ENCODE measurements at places on chromosomes 5 and 9.
A peak's percentile ranks its signal among the peaks of the same experiment; 100 is the strongest.

DNA sequence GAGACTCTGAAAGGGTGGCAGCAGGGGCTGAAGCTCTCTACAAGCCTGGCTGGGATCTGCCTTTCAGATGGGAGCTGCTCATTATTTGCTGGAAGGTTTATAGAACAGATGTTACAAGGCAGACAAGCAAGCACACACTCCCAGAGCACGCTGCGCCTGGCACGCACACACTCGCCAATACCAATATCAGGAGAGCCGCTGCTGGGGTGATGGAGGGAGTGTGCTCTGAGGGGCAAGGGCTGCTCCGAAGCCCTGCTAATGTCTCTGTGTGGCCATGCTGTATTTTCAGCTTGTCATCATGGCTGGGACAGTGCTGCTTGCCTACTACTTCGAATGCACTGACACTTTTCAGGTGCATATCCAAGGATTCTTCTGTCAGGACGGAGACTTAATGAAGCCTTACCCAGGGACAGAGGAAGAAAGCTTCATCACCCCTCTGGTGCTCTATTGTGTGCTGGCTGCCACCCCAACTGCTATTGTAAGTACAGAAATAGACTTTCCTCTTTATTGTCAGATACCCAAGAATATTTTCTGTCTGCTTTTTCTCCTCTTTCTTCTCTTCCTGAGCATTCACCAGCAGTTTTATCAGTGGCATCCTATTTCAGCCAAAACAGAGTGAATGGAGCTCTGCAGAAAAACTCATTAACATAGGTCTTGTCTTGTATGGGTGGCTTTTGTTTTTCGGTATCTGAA, 115.1 kb downstream of the BAAT start:
- no peak for DNase-seq

GRCh38 chr5:111744455-111744854, 12.5 kb downstream of the NREP start:
- DNase-seq = no peak

GRCh38 chr9:70020217-70020616, 23.4 kb upstream of the MAMDC2 start:
- no peak for DNase-seq

- DNase-seq = no peak
Observed at GRCh38 chr5:8185852-8186251, 316.9 kb downstream of the MTRR start.

- DNase-seq = no peak
Observed at GRCh38 chr9:1170918-1171317, 120.8 kb downstream of the DMRT2 start.

GRCh38 chr5:147687118-147687517, 95.4 kb downstream of the JAKMIP2 start:
- DNase-seq = no peak

GRCh38 chr5:126780165-126780827, 3.4 kb downstream of the LMNB1 start:
- peak; percentile 73 for DNase-seq

DNA sequence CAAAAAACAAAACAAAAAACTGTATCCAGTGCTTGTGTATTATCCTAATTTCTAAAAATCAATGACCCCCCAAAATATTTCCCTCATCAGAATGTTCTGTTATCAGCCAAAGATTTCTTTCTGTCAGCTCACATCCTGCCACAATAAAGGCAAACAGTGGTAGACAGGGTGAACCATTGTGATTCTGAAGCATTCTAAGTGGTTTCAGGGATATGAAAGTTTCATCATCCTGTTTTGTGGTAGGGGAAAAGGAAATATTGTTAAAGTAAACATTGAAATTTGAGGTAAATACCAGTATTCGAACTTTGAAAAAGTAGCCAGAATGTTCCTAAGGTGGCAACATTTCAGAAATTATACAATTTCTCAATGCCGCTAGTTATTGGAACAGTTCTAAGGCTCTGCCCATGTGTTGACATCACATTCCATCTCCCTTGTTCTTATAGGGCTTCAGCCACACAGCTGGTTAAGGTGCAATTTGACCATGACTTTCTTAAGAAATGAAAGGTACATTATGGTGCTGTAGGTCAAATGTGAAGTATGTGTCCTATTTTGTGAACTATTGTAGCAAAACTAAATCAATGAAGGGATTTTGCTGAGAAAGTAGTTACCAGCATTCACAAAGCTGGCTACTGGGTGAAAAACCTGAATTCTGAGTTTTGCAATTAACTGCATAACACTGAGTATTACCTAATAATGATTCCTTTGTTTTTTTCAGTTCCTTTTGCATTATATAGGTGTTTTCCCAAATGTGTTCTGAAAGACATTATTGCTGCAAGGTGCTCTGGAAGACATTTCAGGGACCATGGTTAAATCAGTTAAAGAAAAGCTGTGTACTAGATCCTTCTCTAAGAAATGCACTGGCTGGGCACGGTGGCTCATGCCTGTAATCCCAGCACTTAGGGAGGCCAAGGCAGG, 107.6 kb upstream of the RASGRF2 start:
- DNase-seq = no peak

DNA sequence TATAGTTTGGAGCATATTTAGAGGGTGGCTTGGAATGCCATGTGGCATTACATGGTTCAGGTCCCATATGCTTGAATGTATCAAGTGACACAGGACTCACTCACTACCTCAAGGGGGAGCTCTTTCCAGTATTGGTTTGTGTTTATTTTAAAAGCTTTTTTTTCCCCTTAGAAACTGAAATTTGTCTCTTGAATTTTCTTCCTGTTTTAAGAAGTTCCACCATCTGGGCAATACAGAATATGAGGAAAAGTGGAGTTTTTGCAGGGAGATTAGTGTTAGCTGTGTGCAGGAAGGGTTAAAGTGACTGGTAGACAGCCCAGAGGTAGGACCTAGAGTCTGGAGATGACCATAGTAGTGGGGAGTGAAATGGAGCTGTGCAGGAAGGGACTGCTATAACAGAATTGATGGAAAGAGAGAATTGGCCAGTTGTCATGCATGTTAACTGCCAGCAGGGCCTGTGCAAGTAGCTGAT, 36.6 kb downstream of the CTNNA1 start:
- peak; percentile 55 for DNase-seq

DNA sequence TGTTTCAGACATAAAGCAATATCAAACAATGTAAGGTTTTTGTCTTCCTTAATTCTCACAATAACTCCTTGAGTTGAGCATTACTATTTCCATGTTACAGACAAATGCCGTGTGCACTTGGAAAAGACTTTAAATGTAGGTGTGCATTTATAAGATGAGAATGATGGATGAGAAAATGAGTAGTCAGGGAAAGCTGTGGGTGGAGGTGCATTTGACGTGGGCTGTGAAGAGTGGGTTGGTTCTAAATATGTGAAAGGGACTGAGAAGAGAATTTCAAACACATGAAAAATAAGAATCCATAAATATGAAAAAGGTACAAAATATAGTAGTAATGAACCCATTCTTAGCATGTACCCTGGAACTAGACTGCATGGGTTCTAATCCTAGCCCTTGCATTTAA, 171.6 kb upstream of the PPP2R2B start:
- no peak for DNase-seq

DNA sequence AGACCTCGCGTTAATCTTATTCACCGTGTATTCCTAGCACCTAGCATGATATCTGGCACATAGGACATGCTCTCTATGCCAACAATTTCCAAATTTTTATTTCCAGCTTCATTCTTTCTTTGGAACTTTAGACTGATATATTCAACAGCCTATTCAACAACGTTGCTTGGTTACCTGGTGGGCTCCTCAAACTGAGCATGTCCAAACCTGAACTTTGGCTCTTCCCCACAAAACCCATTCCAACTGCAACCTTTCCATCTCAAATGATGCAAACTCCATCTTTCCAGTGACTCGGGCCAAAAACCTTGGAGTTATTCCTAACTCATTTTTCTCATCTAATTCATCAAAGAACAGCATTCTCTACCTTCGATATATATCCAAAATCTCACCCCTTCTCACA, 525.2 kb downstream of the AGTPBP1 start:
- no peak for DNase-seq

GRCh38 chr5:157308836-157309465, 43.0 kb downstream of the CYFIP2 start:
- DNase-seq = no peak

DNA sequence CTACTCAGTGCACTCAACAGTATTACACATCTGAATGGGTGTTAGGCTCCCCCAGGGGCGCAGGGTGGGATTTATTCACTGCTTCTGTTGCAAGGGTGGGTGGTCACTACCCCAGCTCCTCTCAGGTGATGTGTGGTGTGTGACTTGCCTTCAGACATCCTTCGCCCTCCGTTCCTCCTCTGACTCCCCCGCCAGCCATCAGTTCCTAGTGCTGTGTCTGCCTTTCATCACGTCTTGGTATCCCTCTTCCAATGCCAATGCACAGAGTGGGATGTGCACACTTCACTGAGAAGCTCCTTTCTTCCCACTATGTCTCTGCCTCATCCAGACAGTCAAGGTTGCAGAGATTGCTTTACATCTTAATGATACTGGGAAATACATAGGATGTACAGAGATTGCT, 79.4 kb downstream of the SLIT3 start:
- DNase-seq = no peak

DNA sequence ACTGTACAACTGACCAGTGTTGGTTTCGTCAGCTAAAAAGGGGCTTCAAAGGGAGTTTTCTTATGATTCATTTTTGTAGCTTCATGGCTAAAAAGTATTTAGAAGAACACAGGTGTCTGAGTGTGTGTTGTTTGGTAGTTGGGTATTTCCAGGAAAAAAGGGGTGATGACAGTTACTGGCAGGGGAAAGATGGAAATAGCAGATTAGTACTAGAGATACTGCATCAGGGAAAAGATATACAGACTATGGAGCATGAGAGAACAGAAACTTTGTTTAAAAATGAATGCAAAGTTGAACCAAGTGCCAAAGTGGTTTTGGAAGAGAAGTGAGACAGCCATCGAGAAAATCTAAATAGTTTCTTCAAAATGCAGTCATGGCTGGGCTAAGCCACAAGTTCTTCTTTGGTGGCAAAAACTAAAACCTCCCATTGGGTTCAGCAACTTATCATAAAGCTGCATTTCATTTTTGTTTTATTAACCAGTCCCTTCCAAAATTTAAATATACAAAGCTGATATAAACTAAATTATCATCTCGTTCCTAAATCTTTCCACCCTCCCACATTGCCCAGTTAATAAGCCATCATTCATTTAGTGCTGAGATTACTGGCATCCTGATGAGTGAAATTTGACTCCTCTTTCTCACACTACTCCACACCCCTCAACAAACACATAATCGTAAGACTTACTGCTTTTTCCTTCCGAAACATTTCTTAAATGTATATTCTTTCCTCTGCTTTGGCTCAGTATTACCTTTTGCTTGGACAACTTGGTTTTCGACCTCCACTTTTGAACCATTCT, 33.5 kb downstream of the ELL2 start:
- no peak for DNase-seq

GRCh38 chr9:118624608-118625007, 744.6 kb downstream of the BRINP1 start:
- DNase-seq = no peak

GRCh38 chr9:16540743-16541613, 329.5 kb downstream of the BNC2 start:
- DNase-seq = no peak

- DNase-seq = no peak
Observed at GRCh38 chr9:132730054-132731033, 60.1 kb downstream of the GTF3C4 start.

DNA sequence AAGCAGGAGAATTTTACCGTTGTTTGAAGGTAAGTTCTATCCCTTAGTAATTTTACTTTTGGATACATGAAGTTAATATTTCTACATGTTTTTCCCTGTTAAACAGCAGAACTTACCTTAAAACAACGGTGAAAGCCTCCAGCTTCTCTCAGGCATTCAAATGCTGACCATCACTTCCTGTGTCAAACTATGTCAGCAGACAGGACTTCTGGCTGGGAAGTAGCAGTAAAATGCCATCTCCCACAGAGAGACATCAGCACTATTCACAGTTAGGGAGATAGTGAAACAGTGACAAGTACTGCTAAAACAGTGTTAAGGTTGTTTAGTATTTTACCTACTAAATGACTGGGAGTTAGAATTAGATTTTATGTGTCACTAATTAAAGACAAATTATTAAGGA, 34.2 kb upstream of the GOLGA1 start:
- DNase-seq = no peak

- peak; percentile 97 for DNase-seq
Observed at GRCh38 chr5:124628721-124629596, 117.5 kb downstream of the ZNF608 start.

DNA sequence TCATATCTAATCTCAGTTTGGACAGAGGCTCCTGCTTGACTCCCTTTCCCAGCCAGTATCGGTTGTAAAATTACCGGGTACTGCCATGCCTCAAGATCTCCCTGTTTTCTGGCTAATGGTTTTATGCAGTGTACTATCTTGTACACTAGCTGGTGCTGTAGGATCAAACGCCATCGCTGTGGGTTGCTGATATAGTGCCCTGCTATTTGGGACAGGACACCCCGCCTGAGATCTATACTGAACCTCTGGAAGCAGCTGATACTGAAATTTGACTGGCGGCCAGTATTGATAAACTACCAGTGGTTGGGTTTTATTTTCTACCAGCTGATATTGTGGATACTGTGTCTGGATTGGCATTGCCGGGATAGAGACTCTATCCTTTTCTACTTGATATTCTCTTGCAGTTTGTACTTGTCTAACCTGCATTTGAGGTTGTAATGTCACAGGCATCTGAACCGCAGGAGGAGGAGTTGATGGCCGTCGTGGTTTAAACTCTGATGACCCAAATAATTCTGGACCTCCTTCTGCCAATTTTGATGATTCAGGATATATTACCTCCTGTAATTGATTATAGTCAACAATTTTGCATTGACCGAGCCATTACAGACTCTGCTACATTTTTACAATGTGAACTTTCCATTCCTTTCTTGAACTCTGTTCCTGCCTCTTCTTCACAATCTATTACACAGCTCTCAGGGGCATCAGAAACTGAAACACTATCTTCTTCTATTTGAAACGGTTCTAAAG, 112.5 kb upstream of the LARP1 start:
- DNase-seq = peak; percentile 60

DNA sequence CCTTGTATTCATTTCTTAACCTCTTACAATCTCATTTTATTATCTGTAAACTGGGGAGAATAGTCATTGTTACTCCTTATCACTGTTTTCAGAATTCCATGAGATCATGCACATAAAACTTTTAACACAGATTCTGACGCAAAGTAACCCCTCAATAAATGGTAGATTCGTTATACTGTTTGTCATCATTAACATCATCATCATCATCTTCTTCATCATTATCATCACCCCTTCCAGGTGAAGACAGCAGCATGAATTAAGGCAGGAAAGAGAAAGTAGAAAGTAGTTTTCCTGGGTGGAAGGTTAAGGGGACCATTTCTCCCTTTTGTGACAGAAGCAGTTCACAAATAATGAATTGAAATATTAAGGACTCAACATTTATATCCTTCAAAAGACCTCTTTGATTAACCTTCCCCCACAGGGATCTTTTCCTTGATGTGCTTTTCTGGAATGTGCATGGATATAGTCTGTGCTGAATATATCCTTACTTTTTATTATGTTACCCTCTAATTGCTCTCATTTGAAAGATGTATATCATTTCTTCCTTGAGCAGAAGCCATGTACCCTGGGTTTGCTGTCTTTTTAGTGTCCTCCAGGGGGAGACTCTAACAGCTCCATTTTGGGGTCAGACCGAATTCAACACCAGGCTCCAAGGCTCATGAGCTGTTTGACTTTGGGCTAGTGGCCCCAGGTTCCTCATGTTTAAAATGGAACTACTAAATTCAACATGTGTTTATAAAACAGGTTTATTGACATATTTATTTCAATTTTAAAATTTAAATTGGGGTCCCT, 1029.9 kb upstream of the WWC1 start:
- DNase-seq = peak; percentile 7

- no peak for DNase-seq
Observed at GRCh38 chr5:83312663-83313062, 158.9 kb upstream of the VCAN start.

Data from SW480 (cell line).